ENCODE measurements at places on chromosomes 3 and 15.

DNA sequence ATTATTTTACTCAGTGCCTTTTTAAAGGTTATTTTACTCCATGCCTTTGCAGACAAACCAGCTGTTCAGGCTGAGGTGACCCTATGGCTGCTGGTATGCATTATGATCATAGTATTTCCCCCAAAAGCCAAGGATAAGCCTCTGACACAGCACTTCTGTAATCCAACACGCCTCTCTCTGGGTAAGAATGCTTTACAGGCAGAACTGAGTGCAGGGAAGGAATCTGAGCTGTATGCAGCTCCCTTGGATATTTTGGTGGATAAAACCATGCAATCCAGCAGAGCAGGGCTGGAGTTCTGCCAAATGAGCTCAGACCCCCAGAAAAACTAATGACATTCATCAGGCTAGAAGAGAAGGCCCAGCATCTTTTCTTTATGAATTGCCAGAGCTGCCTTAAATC lies 11.7 kb upstream of the MAP1A start:
- no peak for DNase-seq

DNA sequence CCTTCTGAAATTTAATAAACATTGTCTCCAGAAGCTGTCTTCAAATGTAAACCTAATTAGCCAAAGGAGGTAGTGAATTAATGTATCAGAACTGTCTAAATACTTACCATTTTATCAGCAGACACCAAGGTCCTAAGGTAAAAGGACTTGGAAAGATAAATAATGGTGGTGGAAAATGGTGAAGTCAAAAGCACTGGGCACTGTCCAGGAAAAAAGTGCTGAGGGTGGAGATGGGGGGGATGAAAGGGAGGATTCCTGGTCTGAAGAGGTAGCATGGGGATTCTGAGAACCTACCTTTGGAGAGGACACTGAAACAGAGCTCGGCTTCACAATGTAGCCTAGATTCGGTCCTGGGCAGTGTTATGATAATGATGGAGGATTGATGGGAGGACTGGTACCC lies 149.0 kb upstream of the DPH6 start:
- DNase-seq: no peak

DNA sequence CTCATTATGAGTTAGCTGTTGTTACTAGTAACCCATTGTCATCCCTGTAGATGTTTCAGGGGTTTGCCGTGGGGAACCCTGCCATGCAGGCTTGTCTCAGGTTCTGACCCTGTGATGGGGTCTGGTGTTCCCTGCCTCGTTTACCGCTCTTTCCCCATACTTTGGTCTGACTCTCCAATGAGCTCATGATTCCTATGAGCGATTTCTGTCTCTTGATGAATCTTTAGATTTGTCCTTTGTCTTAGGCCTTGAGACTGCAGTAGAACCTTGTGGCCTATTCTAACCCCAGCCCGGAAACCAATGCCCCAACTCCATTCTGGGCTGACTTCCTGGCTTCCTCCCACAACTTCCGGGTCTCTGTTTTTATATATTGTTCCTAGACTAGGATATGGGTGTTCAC lies 11.3 kb upstream of the IQGAP1 start:
- DNase-seq: no peak

GRCh38 chr15:70047386-70048197 lies 50.1 kb downstream of the TLE3 start:
- no peak for DNase-seq

All from NCI-H345 (cell line).